ENCODE measurements at places on chromosomes 12 and 14. TPM values are rescaled to one million over a fixed set of nuclear protein-coding genes. Genes with fewer than 3 reads are reported as not detected.

The ANO2 gene
- not detected for total RNA-seq

The GLIPR1 gene
- total RNA-seq, result 30.3 TPM

The NXPH4 gene
- total RNA-seq, result 4.1 TPM

The P3H3 gene
- total RNA-seq, result 29.0 TPM

The CLSTN3 gene
- 15.8 TPM for total RNA-seq

The PKP2 gene
- total RNA-seq, result 7.9 TPM

The SOAT2 gene
- total RNA-seq, result 0.10 TPM

The OAS3 gene
- total RNA-seq, result 23.5 TPM

The KRT73 gene
- not detected for total RNA-seq

The SLC4A8 gene
- 1.5 TPM for total RNA-seq

The FBLN5 gene
- 5.0 TPM for total RNA-seq

The TOGARAM1 gene
- 7.2 TPM for total RNA-seq

The SYNDIG1L gene
- total RNA-seq, result not detected

The LRRC10 gene
- not detected for total RNA-seq

The CLEC2D gene
- total RNA-seq, result 0.47 TPM

The MYRFL gene
- total RNA-seq, result not detected

The ANP32D gene
- total RNA-seq, result not detected

The CLEC14A gene
- not detected for total RNA-seq

The HPD gene
- 1.4 TPM for total RNA-seq

The KRT82 gene
- not detected for total RNA-seq

The CKB gene
- 147 TPM for total RNA-seq

The ABHD4 gene
- 46.1 TPM for total RNA-seq

The MARK3 gene
- 53.7 TPM for total RNA-seq

The PTGER2 gene
- 3.3 TPM for total RNA-seq

The LYZ gene
- 0.05 TPM for total RNA-seq

The E2F7 gene
- total RNA-seq, result 8.6 TPM

The LIN52 gene
- total RNA-seq, result 4.9 TPM

The SPX gene
- total RNA-seq, result 4.0 TPM

The PLA2G1B gene
- not detected for total RNA-seq

The IFI27L2 gene
- total RNA-seq, result 58.4 TPM

The ADAM21 gene
- total RNA-seq, result not detected

The GALNT8 gene
- total RNA-seq, result not detected

The RARG gene
- 24.6 TPM for total RNA-seq

The BTBD6 gene
- total RNA-seq, result 40.8 TPM

The C12orf50 gene
- total RNA-seq, result not detected

The RAD9B gene
- total RNA-seq, result 0.46 TPM

The OR11H7 gene
- not detected for total RNA-seq

The DDX54 gene
- 60.5 TPM for total RNA-seq

The SELPLG gene
- 0.97 TPM for total RNA-seq

The SEL1L gene
- total RNA-seq, result 30.2 TPM

The HSP90AA1 gene
- 735 TPM for total RNA-seq

The TRPV4 gene
- total RNA-seq, result 0.16 TPM

The TFCP2 gene
- total RNA-seq, result 21.9 TPM

The NPFF gene
- total RNA-seq, result not detected

The CFAP54 gene
- total RNA-seq, result 1.1 TPM

The SERPINA10 gene
- total RNA-seq, result 0.05 TPM

Measured in A549 treated with Hydrocortisone at 1 μM for 4 hours (cell line).